ENCODE measurements at places on chromosomes 1 and 21.
A peak's percentile ranks its signal among the peaks of the same experiment; 100 is the strongest.

DNA sequence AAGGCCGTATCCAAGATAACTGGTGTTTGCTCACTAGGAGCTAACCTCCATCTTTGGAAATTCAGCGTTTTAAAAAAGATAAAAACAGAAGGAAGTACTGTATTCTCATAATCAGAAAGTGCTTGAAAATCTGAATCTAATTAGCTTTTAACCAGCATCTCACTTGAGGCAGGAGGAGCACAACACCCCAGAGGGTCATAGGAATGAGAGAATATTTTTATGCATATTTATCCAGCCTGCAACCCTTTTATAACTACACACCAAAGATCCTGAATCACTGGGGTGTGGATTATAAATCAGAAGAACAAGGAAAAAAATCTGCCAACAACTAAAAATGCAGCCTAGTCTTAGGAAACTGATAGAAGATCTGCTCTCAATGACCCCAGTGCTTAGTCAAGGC lies 68.0 kb upstream of the PTCH2 start:
- peak; percentile 29 for DNase-seq

GRCh38 chr1:214553142-214553710 lies 1.8 kb upstream of the PTPN14 start:
- DNase-seq = no peak

GRCh38 chr1:107679411-107679953 lies 285.5 kb downstream of the VAV3 start:
- no peak for DNase-seq

GRCh38 chr1:147169840-147170674 lies 2.2 kb downstream of the PRKAB2 start:
- no peak for DNase-seq

DNA sequence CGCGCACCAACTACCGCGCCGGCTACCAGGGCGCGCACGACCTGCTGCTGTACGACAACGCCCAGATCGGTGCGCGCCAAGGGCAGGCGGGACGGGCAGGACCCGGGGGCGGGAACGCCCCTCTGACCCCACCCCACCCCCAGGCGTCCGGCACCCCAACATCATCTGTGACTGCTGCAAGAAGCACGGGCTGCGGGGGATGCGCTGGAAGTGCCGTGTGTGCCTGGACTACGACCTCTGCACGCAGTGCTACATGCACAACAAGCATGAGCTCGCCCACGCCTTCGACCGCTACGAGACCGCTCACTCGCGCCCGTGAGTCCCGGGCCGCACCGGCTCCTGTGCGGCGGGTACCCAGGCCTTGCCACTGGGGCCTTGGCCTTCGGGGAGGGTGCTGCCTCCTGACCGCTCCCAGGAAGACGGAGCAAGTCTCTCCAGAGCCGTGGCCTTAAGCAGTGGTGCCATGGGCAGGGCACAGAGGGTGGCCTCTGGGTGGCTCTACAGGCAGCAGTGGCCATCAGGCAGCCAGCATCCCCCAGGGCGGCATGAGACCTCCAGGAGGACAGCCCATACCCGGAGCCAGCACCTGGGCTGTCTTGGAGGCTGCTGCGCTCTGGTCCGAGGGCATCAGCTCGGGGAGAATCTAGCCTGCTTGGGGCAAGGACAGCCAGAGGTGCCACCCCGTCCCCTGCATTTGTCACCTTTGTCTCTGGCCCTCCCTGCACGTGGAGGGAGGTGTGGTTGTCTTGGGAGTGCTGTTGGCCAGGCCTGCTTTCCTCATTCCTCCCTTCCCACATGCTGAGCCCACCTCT lies 8.1 kb upstream of the MMP23B start:
- DNase-seq = no peak
